Liver (tissue), 10 donors: ENCODE measurements at places on chromosomes 16 and 17. TPM values are rescaled to one million over a fixed set of nuclear protein-coding genes. Genes with fewer than 3 reads are reported as not detected.
A peak's percentile ranks its signal among the peaks of the same experiment; 100 is the strongest.

The RSAD1 gene
- total RNA-seq = 10.8 TPM

The SLC38A7 gene
- total RNA-seq = 11.3 TPM

The ABI3 gene
- 4.9 TPM for total RNA-seq

- peak overlapping the region; percentile 66 for H3K4me3 ChIP-seq
- H3K4me1 ChIP-seq = peaks cover 16% of the 10 kb centered on the region
- H3K36me3 ChIP-seq = peaks cover 18% of the 10 kb centered on the region
- no peak for DNase-seq
- no peaks in the 10 kb centered on the region for H3K27me3 ChIP-seq
- H3K27ac ChIP-seq = peak overlapping the region; percentile 51
Measured at GRCh38 chr17:49414271-49414621, 436 bp downstream of the PHB1 start.

DNA sequence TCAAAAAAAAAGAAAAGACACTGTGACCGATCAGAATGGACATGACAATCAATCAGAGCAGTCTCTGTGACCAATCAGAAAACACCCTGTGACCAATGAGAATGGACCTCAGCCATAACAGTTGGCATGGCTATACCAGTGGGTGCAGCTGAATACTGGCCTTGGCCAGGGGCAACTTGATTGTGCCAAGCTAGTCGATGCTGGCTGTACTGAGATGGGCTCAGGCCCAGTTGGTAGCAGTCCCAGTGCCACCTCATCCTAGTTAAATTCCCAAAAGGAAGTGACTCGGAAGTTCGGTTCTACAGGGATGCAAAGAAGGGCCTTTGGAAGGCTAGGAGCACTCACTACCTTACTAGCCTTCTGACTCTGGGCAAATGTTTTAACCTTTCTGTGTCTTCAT, 37.2 kb upstream of the BCO1 start:
- no peaks in the 10 kb centered on the region for H3K27me3 ChIP-seq
- no peak overlapping the region for H3K4me3 ChIP-seq
- no peaks in the 10 kb centered on the region for H3K36me3 ChIP-seq
